ENCODE measurements at places on chromosomes 3 and 15.

GRCh38 chr3:9196020-9196419 lies 53.4 kb downstream of the SRGAP3 start:
- no peak for DNase-seq

DNA sequence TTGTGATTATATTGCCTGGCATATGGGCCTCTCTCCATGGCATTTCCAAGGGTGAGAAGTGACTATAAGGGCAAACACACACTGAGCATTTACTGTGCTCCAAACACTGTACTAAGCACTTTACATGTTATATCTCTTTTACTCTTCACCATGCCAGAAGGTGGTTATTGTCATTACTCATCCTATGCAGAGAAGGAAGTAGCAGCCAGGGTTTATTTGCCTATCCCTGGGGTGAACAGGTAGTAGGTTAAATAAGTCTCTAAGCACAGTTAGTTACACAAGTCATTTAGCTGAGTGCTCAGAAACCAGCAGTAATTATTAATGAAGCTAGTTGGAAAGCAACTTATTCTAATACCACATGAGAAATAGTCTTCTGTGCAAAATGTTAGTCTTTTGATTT lies 109.9 kb upstream of the SYNPR start:
- no peak for DNase-seq

GRCh38 chr3:113292933-113293332 lies 81.6 kb downstream of the BOC start:
- no peak for DNase-seq

DNA sequence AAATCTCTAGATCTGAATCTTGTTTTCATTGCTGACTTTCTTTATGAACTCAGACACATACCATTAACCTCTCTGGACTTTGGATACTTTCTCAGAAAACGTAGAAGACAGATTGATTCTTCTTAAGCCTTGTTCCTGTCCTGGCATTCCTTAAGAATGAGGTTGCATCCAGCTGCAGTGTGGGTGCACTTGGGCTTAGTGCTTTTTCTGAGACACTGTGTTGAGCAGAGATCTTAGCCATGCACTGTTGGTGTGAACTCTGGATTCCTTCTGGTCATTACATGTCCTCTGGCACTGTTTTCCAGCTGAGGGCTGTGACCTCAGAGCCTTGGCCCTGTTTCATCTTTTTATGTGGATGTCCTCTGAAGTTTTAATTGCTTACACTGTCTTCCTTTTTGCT lies 428.3 kb downstream of the CNTN4 start:
- no peak for DNase-seq

- no peak for DNase-seq
These were observed 4.8 kb downstream of the C3orf52 start for GRCh38 chr3:112090887-112091586.

- peak; percentile 17 for DNase-seq
These were observed 151.2 kb downstream of the MYRIP start for GRCh38 chr3:39960515-39961191.

GRCh38 chr15:101156509-101157159 lies 95.2 kb downstream of the CHSY1 start:
- no peak for DNase-seq

DNA sequence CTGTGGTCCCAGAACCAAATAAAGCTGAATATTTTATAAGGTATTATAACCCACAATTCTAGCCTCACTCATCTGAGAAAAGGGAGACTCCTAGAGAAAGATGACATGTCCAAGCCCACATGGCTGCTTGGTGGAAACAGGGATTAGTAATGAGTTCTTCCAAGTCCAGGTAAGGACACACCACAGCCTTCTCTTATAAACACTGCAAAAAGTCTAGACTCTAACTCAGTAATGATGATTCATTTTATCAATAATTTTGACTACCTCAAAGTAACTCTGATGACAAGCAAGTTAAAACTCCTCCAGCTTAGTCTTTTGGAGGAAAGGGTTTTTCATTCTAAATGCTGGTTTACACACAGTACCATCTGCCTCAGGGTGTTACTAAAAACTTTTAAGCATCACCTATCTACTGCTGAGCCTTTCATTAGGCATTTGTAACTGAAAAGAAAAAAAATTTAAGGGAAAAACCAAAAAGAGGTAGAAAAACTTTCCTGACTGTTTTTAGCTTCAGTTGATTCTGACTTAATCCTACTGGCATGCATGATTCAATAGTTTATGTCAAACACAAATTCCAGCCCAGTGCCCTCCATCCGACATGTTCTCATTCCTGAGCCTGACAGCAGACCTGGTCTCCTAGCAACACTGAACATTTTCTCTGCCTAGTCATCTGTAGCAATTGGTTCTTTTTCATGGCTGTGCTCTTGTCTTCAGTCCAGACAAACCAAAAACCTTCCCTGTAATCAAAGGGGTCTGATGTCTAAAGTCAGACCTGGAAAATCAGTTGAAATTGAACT lies 43.9 kb downstream of the P3H2 start:
- DNase-seq = no peak

DNA sequence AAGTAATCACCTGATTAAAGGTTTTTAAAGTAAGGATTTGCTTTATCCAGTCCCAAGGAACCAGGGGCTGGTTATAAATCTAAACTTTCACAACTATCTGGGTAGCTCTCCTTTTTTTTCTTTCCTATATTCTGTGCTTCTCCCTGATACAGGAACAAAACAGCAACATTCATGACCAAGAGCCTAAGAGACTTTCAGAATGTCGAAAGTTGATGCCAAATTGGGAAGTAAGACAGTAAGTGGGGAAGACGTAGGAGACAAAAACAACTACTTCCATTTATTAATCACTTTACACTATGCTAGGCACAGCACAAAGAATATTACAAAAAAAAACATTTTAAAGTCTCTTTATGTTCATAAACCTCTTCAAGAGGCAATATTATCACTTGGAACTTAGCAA lies 211.6 kb downstream of the MAGI1 start:
- no peak for DNase-seq

DNA sequence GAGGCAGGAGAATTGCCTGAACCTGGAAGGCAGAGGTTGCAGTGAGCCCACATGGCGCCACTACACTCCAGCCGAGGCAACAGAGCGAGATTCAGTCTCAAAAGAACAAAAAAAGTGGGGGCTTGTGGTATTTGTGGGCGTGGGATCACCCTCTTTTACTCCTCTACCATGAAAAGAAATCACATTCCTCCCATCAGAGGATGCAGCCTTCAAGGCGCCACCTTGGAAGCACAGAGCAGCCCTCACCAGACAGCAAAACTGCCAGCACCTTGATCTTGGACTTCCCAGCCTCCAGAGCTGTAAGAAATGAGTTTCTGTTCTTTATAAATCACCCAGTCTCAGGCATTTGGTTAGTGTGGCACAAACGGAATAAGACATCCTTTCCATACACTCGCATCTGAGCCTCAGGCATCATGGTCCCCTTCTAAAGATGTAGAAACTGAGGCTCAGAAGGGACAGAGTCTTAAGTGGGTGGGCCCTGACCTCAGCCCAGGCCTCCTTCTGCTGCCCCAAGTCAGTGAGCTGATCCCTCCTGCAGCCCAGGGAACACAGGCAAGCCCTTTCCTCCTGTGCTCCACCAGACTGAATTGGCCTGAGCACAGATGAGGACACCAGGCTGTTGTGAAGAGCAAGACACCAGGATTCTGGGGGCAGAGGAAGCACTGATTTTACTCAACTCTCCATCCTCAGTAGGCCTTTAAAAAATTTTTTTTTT lies 201.7 kb upstream of the LINGO1 start:
- no peak for DNase-seq

DNA sequence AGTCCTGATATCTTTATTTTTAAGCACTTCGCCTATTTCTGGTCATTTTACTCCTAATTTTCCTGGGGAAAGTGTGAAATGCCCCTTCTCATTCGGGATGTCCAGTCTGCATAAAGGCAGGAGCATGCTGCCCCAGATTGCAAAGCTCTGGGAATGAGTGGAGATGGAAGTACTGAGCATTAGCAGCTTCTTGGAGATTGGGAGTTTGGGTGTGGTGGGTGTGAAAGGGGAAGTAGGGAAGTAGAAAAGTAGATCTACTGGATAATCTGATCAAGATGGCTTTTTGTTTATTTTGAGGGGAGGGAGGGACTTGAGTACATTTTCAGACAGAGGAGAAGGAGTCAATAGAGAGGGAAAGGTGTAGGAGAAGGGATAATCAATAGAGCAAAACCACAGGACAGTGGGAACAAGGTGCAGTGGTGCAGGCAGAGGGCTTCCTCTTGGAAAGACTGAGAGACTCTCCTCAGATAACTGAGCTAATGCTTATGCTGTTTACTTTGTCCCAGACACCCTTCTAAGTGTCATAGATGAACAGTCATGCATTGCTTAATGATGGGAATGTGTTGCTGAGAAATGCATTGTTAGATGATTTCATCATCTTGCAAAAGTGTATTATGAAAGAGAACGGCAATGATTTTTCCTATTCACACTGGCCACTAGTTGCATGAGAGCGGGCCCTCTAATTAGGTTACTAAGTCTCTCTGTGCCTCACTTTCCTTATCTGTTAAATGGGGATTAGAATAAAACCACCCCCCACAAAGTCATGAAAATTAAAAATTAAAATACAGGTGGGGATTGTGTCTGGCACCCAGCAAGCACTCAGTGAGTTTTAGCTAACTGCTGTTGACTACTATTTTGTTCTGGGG lies 45.5 kb downstream of the PHLDB2 start:
- peak; percentile 60 for DNase-seq

GRCh38 chr15:33872416-33873106 lies 95.7 kb upstream of the CHRM5 start:
- DNase-seq = no peak

DNA sequence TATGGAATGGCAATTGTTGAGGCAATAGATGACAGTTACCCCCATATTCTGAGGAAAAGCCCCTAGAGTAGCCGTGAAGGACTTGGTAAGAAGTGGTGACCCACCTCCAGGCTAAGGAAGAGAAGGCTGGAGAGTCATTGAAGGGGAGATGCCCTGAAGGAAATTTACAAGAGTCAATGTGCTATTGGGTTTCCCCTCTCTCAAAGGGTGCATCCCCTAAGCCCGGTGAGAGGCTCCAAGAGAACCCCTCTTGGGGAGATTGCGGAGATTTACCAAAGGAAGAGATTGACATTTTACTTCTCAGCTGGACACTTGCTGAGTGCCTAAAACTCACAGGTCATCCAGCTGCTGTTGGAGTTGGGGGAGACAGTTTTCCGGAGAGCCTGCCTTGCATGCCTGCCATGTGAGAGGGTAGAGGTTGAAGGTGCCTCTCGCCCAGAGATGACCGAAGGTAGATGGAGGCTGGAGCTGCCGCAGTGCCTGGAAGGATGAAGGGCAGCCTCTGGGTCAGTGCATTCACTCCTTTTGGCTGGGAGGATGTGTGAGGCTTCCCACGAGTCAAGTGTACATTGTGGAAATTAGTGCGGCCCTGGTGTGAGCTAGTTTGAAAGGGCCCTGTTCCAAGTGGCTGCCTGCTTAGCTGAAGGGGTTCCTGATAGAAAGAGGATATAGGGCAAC lies 30.7 kb downstream of the MESD start:
- no peak for DNase-seq

GRCh38 chr15:66623801-66624453 lies 58.1 kb upstream of the LCTL start:
- no peak for DNase-seq

- no peak for DNase-seq
These were observed 696.0 kb downstream of the ZNF385D start for GRCh38 chr3:21055015-21055414.

DNA sequence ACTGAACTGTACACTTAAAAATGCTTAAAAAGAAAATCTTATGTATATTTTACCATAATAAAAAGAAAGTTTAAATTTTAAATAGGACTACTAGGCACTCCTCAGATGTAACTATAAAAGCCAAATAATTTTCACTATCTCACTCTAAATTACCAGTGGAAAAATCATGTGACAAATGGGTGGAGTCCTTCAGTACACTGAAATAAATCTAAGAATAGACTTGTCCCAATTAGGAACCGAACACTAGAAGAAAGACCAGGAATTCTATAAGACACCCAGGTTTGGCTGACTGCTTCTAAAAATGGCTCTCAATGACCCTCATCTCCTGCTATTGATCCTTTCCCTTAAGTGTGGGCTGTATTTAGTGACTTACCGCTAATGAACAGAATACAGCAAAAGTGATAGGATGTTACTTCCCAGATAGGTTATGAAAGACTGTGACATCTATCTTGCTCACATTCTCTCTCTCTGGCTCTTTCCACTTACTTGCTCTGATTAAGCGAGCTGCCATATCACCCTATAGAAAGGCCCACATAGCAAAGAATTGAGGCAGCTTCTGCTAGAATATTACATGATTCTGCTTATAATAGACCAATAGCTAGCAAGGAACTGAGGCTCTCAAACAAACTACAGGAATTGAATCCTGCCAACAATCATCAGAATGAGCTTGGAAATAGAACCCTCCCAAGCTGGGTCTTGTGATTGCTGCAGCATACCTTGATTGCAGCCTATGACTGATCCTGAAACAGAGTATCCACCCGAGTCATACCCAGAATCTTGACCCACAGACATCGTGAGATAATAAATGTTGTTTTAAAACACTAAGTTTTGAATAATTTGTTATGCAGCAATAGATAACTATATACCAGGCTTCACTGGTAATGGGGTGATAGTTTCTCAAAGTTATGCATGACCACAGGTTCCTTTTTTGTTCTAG lies 16.9 kb downstream of the TTBK2 start:
- no peak for DNase-seq

GRCh38 chr3:172537507-172538158 lies 14.4 kb upstream of the TNFSF10 start:
- DNase-seq = no peak

- peak; percentile 96 for DNase-seq
These were observed 28.2 kb downstream of the C3orf62 start for GRCh38 chr3:49248840-49249227.

DNA sequence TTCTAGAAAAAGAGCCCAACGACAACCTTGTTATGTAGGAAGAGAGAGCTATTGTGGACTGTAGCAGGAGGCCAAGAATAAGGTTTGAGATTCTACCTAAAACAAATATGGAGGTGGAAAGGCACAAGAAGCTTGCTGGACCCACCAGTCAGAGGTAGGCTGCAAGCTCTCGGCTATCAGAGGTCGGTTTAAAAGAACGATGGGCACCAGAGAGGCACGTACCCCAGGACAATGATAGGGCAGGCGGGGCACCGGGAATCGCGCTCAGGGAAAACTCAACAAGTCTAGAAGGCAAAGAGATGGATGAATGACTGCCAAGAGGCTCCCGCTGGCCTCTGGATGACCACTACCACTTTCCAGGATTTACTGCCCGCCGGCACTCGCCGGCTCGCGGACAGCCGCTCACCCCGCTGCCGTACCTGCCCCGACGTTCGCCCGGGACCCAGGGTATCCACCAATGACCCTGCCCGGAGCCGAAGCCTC lies 1.1 kb downstream of the HDGFL3 start:
- DNase-seq = no peak

DNA sequence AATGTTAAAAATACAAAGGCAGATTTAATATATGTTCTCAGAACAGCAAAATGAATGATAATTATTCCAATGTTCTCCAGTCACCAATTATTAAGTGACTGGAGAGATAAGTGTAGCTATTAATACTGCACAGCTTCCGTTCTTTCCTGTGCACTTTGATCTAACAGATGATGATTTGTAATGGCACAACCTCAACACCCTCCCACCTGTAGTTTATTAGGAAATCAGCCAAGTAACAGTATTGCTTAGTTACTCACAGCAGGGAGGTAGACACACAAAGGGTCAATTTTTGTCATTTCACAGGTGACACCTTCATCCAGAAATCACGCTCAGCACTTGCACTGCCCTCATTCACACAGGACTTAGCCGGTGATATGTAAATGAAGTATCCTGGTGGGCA lies 688.1 kb downstream of the EPHA3 start:
- no peak for DNase-seq

Data from AML-193 (cell line).